ENCODE measurements at places on chromosomes 13 and 19. TPM values are rescaled to one million over a fixed set of nuclear protein-coding genes. Genes with fewer than 3 reads are reported as not detected.

The ZNF575 gene
- 3.7 TPM for total RNA-seq

The ZNF440 gene
- total RNA-seq: 14.9 TPM

The PIBF1 gene
- total RNA-seq: 15.6 TPM

The ONECUT3 gene
- not detected for total RNA-seq

The SOHLH2 gene
- not detected for total RNA-seq

The TNFSF13B gene
- total RNA-seq: 6.2 TPM

The NKPD1 gene
- 0.18 TPM for total RNA-seq

The RNF225 gene
- 0.70 TPM for total RNA-seq

The PRODH2 gene
- not detected for total RNA-seq

The SPC24 gene
- total RNA-seq: 85.5 TPM

DNA sequence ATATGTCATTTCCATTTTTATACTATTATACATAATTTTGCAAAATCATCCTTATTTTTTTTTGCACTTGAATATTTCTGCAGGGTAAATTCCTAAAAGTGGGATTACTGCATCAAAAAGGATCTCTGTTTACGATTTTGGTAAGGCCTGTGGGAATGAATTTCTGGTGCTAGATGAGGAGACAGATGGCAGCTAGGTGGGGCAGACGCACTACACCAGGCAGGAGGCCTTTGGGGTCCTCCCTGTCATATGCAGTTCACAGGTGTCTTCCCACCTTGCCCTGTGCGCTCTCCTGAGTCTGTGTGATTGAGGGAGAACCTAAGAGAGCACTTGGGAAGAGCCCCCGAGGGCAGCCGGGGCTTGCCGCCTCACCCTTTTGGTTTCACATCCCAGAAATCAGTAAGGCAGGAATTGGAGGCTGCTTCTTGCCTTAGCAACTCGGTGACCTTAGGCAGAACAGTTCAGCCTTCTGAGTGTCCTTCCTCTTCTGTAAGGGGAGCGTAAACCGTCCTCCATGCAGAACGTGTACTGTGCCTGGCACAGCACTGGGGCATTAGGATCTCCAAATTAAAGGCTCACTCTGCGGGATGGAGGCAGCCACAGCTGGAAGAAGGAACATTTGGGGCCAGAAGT, 13.4 kb upstream of the GJB2 start:
- DNase-seq: no peak

DNA sequence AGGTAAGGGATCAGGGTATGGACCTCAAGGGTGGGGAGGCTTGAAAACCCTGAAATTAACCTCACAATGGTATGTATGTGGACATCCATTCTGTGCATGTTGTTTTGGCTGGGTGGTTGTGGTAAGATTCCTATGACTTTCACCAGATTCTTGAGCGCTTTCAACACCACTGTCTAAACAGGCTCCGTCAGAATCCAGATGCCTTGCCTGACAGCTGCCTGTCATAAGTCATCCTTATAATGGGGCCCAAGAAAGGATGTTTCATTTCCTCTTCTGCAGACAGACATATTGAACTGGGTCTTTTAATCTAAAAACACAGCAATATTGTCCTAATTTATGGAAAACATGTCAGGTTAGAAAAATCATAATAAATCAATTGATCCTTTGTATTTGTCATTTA, 41.3 kb downstream of the ALOX5AP start:
- no peak for DNase-seq

- DNase-seq: no peak
These were observed 22.3 kb downstream of the CDC16 start for GRCh38 chr13:114257014-114257413.

GRCh38 chr13:24652359-24652758, 27.8 kb upstream of the ATP12A start:
- no peak for DNase-seq

GRCh38 chr13:31195616-31196015, 4.2 kb upstream of the B3GLCT start:
- no peak for DNase-seq

GRCh38 chr13:35978607-35979316, 152.4 kb downstream of the DCLK1 start:
- DNase-seq: no peak

- no peak for DNase-seq
These were observed 47.9 kb upstream of the C13orf42 start for GRCh38 chr13:51158880-51159518.
